Renal cortical epithelial cell (primary cell): ENCODE measurements at places on chromosomes 7 and 10. TPM values are rescaled to one million over a fixed set of nuclear protein-coding genes. Genes with fewer than 3 reads are reported as not detected.
A peak's percentile ranks its signal among the peaks of the same experiment; 100 is the strongest.

GRCh38 chr7:96430356-96430755 lies 108.5 kb upstream of the SLC25A13 start:
- DNase-seq: no peak

The XPNPEP1 gene
- 121 and 123 TPM in 2 replicates for total RNA-seq

The CYP2C19 gene
- total RNA-seq: 0.05 TPM in 1 of 2 replicates, not detected in the other

GRCh38 chr7:155992107-155992506 lies 179.8 kb upstream of the SHH start:
- no peak for DNase-seq

DNA sequence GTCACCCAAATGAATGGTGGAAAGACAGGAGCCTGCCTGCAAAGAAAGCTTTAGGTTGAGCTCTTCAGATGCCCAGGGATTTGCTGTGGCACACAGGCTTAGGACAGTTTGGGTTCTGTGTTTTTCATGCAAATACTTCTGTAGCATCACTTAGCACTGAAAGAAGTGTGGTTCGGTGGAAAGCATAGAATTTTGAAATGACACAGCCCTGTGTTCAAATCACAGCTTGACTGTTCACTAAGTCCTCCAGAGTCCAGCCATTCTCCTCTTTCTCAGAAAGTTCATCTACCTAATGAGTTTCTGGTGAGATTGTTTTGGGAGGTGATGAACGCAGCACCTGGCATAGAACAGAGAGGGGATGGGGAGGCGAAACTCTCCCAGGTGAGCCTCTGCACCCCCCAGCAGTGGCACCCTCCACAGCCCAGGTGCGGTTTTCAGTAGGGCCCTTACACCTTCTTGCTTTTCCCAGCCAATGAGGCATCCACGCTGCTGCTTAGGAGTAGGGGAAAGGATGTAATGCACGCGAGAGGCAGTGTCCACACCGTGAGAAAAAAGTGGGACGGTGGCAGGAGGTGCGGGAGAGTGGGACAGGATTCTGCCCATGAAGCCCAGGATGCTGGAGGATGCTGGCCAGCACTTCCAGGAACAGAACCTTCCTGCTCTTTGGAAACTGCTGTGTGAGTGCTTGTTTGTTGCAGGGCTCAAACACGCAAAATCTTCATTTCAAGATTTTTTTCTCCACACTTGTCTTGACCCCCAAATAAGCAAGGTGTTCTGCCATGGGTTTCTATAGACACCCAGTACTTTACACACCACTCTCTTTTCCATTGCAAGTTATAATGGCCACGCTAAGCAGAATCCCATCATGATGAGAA lies 11.6 kb downstream of the EN2 start:
- no peak for DNase-seq

DNA sequence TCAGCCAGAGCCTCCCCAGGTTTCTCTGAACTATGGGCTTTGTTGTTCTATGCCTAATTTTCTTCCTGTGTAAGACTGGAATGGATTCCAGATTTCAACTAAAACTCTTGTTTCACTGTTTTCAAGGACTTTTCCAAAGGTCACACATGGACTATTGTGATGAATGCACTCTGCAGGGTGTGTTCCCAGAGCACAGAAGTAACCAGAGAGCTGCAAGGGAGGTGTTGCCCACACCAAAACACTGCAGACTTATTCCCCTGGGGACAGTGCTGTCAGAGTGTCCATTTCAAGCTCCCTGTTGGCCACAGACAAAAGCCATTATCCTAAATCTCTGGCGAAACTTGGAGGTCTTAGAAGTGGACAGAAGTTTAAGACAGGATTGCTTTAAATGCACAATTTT lies 231.6 kb downstream of the TRIL start:
- no peak for DNase-seq

The INMT gene
- not detected in 2 replicates for total RNA-seq

The CPEB3 gene
- total RNA-seq: 0.69 and 1.8 TPM in 2 replicates

DNA sequence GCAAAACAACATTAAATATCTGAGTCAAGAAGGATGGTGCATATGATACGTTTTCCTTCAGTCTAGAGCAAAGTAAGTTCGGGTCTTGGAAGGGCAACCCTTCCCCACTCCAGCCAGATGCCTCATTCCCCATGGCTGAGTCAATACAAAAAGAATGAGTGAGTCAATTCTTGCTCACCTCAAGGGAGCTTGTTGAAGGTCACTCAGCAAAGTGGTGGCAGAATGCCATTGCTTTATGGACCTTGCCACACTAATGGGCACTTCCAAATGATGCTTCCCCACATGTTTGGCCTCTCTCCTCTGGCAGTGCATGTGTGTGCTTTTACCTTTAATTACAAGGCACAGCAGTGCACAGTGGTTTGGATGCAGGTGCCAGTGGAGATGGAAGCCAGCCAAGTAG lies 296.5 kb downstream of the SORCS3 start:
- DNase-seq: peak; percentile 100

- peak; percentile 57 for DNase-seq
Observed at GRCh38 chr7:155682484-155682883, 38.0 kb downstream of the RBM33 start.

DNA sequence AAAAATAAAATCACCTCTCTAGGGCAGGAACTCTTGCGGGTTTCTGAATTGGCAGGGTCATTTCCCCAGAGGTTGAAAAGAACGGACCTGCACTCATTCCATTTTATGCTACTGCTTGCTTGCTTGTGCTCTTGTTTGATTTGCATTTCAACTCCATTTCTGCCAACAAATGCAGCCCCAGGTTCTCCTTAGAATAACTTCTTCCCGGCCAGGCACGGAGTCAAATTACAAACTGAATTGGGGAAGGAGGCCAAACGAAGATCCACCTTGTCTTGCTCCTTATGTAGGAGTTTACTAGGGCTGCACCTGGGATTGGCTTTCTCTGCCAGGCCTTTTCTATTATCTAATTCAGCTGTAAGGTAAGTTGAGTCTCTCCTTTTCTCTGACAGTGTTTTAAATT lies 79.6 kb downstream of the HGF start:
- peak; percentile 32 for DNase-seq

GRCh38 chr7:96319439-96319838 lies 2.5 kb downstream of the SLC25A13 start:
- peak; percentile 63 for DNase-seq

- DNase-seq: peak; percentile 67
Observed at GRCh38 chr7:5665094-5666025, 116.1 kb downstream of the RNF216 start.

DNA sequence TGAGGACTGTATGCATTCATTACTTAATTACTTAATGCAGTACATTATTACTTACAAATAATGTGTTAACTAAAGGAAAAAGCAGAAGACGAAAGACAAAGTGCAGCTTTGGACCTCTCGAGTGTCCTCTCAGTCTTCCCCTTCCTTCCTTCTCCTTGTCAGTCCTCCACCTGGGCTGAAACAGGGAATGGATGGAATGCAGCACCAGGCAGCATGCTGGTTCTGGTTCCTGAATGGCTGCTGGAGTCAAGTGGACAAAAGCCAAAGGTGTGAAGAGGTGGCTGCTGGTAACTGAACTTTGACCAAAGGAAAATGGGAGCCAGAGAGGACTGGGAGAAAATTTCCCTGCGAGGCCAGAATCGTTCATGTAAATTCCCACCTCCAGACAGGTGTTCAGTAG lies 179.5 kb downstream of the GPAM start:
- DNase-seq: no peak

DNA sequence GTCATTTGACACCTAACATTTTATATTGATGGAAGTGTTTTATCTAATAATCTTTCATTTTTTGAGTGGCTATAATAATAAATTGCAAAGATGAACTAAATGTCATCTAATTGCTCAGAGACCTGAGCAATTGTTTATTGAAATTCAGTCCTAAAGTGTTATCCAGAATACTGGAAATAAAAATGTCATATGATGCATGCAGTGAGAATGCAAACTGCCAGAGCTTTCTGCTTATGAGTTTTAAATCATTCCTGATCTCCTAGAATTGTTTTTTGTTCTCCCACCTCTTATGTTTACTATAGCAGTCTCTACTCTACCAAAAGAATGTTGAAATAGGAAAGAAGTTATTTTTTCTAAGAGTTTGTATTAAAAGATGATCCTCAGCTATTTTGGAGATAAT lies 116.7 kb downstream of the FOXP2 start:
- no peak for DNase-seq

GRCh38 chr7:100875356-100875751 lies 451 bp downstream of the SRRT start:
- DNase-seq: no peak

GRCh38 chr10:92702301-92702916 lies 12.7 kb downstream of the HHEX start:
- no peak for DNase-seq

GRCh38 chr7:101993311-101993710 lies 175.9 kb downstream of the CUX1 start:
- DNase-seq: no peak

The CTNNA3 gene
- under 0.01 TPM in 1 of 2 replicates, not detected in the other for total RNA-seq

GRCh38 chr7:55873765-55874164 lies 11.2 kb upstream of the SEPTIN14 start:
- DNase-seq: no peak

The GRID1 gene
- total RNA-seq: 0.17 and 0.20 TPM in 2 replicates

DNA sequence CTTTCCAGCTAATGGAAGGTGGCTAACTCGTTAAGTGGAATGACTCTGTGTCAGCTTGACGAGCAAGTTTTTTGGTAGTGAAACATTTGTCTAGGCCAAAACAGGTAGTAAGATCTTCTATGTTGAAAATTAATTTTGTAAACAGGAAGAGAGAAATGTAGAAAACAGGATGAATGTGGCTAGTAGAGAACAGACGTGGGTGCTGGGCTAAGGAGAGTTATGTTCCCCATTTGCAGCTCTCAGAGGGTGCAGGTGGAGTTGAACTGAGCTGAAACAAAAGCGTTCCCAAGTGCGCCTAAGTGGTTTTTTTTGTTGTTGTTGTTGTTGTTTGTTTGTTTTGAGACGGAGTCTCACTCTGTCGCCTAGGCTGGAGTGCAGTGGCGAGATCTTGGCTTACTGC lies 59.5 kb upstream of the SRPK2 start:
- DNase-seq: no peak

The HGF gene
- 0.15 and 0.17 TPM in 2 replicates for total RNA-seq
